ENCODE measurements at places on chromosomes 5 and 9. TPM values are rescaled to one million over a fixed set of nuclear protein-coding genes. Genes with fewer than 3 reads are reported as not detected.
A peak's percentile ranks its signal among the peaks of the same experiment; 100 is the strongest.

- DNase-seq = no peak
Observed at GRCh38 chr5:57659886-57660285, 177.3 kb upstream of the ACTBL2 start.

- DNase-seq = no peak
Observed at GRCh38 chr5:41641621-41642020, 131.2 kb upstream of the PLCXD3 start.

DNA sequence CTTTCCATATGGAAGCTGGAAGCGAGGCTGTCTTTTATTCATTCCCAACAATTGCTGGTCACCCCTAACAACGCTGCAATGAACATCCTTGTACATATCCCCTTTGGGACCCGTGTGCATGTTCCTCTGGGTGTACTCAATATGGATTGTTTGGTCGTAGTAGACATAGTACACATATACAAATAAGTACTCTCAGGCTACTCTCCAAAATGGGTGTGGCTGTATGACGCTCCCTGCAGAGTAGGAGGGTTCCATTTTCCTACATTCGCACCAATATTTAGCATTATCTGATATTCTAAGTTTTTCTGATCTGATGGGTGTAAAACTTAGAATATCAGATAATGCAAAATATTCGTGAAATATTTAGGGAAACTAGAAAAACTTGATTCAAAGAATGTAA, 23.2 kb upstream of the NAA35 start:
- no peak for DNase-seq

DNA sequence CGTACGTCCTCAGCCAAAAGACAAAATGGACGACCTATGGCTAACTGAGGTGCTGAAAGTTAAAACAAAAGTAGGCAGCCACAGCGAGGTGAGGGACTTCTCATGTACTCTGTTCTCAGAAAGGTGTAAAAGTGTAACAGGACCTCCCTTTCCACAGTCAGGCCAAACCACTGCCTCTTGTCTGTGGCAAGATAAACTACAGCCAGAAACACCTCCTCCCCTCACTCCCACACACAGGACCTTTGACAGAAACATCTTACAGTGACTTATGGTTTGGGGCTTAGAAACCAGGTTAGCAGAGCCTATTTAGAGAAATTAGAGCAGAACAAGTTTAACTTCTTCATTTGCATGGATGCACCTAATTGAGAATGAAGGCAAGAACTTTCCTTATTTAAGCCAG, 499.1 kb upstream of the GRIN3A start:
- DNase-seq = no peak

GRCh38 chr5:6804766-6805501, 91.7 kb downstream of the TENT4A start:
- DNase-seq = no peak

The CDKN2B-AS1 gene
- total RNA-seq = 0.35 TPM

DNA sequence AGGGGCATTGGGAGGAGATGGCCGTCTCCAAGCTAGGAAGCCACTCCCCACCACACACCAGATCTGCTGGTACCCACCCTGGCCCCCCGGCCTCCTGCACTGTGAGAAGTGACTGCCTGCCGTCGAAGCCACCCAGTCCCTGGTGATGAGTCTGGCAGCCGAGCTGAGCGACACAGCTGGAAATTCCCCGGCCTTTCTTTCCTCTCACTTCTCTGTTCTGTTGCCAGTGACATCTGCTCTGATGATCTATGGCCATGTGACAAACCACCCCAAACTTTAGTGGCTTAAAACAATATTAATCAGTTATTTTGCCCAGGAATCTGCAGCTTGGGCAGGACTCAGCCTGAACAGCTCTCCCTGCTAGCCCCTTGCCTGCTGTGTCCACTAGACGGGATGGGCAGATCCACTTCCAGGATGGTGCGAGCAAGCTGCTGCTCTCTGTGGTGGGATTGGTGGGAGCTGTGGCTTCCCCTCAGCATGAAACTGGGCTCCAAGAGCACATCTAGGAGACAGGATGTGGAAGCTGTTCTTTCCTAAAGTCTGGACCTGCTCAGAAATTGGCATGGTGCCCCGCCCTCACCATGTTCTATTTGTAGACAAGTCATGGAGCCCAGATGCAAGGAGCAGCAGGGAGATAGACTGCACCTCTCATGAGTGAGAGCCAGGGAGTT, 211.2 kb downstream of the GADD45G start:
- peak; percentile 28 for DNase-seq

The IL4 gene
- not detected for total RNA-seq

DNA sequence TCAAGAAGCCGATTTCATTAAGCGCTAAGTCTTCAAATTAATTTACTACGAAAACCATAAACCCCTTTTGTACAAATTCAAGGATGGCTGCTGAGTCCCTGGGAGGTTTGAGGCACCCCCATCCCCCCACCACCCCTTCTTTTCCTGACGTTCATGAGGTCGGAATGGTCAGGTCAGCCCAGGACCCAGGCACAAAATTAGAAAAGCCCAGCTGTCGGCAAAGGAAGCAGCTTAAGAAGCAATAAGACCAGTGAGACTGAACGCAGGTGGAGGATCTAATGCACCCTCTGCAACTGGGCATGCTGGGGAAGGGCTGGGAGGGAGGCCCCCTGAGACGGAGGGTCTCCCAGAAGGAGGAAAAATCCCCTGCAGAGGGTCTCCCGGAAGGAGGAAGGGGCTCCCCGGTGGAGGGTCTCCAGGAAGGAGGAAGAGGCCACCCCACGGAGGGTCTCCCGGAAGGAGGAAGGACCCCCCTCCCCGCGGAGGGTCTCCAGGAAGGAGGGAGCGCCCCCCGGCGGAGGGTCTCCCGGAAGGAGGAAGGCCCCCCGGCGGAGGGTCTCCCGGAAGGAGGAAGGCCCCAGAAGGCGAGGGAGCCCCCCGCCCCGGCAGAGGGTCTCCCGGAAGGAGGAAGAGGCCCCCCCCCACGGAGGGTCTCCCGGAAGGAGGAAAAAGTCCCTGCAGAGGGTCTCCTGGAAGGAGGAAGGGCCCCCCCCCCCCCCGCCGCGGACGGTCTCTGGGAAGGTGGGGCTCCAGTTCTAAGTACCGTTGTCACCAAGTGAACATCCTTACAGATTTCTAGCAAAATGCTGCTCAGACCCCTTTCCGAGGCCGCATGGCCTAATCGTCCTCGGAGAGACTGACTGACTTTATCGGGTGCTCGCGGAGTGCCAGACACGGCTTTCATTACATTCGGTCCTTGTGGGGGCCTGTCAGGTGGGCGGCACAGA, 74.4 kb upstream of the FCN1 start:
- DNase-seq = no peak

DNA sequence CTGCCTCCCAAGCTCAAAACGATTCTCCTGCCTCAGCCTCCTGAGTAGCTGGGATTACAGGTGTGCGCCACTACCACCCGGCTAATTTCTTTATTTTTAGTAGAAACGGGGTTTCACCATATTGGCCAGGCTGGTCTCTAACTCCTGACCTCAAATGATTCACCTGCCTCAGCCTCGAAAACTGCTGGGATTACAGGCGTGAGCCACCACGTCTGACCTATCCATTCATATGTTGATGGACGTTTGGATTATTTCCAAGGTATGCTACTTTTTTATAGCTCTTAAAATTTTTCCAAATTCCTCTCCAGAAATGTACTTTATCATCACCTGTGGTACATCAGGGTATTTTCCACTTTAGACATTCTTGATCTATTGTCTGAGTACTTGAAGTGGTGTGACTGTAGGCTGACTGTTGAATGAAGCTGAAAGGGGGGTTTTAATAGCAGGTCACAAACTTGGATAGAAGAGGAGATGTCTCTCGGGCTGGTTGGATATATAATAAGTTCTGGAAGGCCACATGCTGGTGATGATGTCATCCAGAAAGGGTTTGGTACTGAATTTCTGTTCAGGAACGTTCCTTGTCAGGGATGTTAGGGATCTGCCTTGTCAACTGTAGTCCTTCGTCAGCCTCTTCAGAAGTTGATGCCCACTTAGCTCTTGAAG, 7.4 kb downstream of the CTNNA1 start:
- no peak for DNase-seq

- DNase-seq = no peak
Observed at GRCh38 chr9:137368431-137369035, 54.4 kb downstream of the EXD3 start.

The KLHL3 gene
- total RNA-seq = 10.5 TPM

- DNase-seq = no peak
Observed at GRCh38 chr5:91397791-91398190, 14.7 kb upstream of the ARRDC3 start.

- DNase-seq = no peak
Observed at GRCh38 chr5:41795125-41795524, 75.1 kb downstream of the OXCT1 start.

- DNase-seq = no peak
Observed at GRCh38 chr5:73280386-73280785, 107.4 kb downstream of the TMEM174 start.

DNA sequence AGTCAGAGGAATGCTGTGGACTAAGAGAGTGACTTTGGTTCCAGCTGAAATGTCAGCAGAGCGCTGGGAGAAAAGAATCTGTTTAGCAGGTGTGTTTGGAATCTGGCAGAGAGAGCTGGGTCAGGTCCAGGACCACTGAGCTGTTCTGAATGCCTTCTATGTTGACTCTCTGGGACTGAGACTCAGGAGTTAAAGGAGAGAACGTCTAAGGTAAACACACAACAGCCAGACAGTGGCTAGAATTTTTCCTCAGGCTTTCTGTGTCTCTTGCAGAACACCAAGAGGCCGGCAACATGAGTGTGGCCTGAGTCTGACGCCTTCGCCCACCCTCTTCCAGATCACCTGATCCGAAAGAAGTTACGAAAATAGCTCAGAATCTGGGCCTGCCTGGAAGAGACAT, 107.2 kb upstream of the ZNF462 start:
- DNase-seq = no peak

The UBE2QL1 gene
- total RNA-seq = not detected

- DNase-seq = no peak
Observed at GRCh38 chr9:7760014-7760415, 39.6 kb downstream of the DMAC1 start.

DNA sequence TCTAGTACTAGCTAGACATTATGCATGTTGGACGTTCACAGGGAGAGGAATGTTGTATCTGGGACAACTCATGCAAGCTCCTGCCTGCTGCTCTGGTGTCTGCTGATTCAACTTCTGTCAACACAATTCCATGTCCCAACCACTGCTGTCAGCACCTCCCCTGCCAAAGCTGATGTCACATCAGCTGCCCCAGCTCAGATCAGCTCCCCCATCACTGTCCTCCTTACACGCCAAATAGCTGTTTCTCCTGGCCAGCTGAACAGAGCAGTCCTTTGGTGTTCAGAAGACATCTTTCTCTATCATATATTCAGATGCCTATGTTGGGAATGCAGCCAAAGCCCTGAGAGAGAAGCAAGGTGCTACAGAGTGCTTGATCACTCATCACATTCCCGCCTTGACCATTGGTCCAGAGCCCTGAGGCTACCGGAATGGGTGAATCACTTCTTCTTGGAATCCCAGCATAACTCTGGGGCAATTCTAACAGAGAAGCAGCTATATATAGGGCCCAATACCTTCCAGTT, 223.3 kb downstream of the SEC61B start:
- DNase-seq = no peak

DNA sequence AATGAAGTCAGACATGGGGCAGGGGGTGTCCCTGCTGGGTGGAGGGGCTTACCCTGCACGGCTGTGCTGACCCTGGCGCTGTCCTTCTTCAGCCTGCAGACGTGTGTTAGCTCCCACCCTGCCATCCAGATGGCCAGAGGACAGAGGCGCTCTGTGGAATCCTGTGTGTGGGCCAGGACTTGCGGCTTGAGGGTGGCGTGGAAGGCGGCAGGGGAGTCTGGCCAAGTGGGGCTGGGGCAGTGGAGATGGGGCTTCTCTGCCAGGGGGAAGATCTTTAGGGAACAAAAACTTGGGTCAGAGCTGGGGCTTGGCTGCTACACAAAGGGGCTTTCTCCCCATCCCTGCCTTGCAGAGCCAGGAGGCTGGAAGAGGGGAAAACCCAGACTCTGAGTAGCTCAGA, 46.5 kb upstream of the SYNPO start:
- DNase-seq = no peak

The S1PR3 gene
- total RNA-seq = 42.1 TPM

- no peak for DNase-seq
Observed at GRCh38 chr5:74595143-74595925, 45.2 kb downstream of the ENC1 start.

- DNase-seq = peak; percentile 27
Observed at GRCh38 chr9:100099722-100100042, 639 bp downstream of the INVS start.

DNA sequence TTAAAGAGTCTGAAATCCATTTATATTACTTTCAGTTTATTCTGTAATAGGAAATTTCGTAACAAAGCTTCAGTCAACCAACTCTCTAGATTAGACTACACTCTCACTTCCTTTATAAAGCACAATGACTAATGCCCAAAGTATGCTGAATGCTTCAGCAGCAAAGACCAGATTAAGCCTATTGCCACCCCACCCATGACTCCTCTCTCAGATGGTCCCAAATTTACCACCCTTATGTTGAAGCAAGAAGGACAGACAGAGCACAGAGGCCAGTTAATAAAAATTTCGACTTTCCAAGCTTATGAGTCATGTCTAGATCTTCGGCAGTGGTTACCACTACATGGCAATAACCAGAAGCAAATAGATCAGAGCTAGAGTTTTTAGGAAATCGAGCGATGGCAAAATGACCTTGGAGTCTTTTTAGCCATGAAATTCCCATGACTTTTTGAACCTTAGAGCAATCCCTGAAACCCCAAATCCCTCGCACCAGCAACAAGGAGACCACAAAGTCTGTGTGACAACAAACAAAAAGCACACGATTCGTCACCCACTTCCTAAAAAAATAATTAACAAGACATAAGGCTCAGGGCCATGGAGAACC, 287.8 kb upstream of the RASA1 start:
- DNase-seq = no peak

The GALNT10 gene
- 20.2 TPM for total RNA-seq

- DNase-seq = no peak
Observed at GRCh38 chr9:18994263-18994916, 38.6 kb downstream of the SAXO1 start.

GRCh38 chr5:106397700-106398099, 1273.0 kb downstream of the EFNA5 start:
- no peak for DNase-seq

The DDX4 gene
- total RNA-seq = not detected

DNA sequence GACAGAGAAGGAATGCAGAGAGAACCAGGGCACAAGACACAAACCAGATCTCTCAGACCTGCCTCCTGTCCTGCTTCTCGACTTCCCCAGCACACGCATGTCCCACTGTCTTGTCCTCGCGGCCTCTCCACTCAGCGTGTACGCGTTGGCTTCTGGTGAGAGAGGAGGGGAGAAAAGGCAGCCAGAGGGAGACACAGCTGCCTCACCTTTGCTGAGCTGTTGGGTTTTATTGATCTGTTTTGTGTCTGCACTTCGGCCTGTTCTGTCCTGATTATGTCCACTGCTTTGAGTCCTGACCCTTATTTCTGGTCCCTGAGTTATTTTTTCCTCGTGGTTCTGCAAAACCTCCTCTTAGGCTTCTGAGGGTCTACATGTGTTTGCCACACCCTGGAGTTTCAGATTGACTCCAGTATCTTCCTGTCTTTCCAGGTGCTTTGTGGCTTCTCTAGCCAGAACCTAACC, 87.5 kb upstream of the AGXT2 start:
- no peak for DNase-seq

DNA sequence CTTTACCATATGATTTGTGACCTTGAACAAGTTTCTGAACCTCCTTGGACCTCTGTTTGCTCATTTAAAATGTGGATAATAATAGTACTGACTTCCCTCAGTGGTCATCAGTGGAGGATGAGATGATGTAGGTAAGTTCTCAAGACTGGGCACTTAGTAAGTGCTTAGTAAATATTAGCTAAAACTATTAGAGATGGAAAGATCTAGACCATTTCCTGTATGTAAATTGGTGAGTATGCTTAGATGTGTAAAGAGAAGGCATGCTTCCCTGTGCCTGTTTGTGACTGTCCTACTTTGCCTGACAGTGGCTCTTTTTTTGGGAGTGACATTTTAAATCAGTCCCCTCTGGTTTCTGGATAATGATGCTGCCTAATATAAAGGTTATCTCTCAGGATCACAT, 288.1 kb downstream of the GABRB2 start:
- no peak for DNase-seq
